ENCODE measurements at places on chromosomes 4 and X. TPM values are rescaled to one million over a fixed set of nuclear protein-coding genes. Genes with fewer than 3 reads are reported as not detected.

Gene PDE6B
- 12.6 TPM for total RNA-seq

Gene BEX1
- 0.84 TPM for total RNA-seq

DNA sequence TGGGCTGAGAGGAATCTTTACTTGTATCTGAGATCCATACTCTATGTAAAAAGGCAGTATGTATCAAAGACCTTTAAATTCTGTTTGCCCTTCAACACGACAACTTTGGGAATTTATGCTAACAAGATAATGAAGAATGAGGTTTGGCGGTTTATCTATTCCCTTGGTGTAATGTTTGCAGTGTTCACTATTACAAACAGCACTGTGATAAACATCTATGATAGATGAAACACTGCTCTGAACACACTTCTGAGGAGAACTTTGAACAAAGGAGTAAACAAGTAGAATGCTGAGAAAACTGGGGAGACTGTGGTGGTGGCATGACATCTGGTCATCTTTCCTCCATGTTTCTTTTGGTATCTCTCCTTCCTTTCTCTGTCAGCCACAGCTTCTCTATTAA lies 126.9 kb downstream of the PDE5A start:
- DNase-seq: no peak

GRCh38 chrX:74446876-74447275 lies 25.6 kb downstream of the SLC16A2 start:
- DNase-seq: no peak

DNA sequence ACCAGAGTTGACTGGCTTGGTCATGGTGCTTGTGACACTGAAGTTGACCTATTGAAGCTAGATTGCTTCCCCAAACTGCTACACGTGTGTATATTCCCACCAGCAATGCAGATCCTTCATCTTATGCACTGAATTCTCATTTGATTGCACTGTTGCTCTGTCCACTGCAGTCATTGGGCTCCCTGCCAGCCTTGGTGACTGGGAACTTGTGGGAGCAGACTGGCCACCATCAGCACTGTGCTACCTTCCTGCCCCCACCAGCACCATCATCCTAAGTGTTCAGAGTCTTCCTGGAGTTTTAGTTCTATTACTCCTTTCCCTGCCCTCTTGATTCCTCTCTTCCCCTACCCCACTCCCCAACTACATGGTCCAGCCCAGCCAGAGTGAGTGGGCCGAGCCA lies 117.7 kb upstream of the PRPS2 start:
- DNase-seq: no peak

GRCh38 chr4:145271194-145271593 lies 90.8 kb upstream of the OTUD4 start:
- DNase-seq: no peak

GRCh38 chr4:152843481-152844090 lies 63.8 kb downstream of the ARFIP1 start:
- no peak for DNase-seq

Gene TAF7L
- not detected for total RNA-seq

DNA sequence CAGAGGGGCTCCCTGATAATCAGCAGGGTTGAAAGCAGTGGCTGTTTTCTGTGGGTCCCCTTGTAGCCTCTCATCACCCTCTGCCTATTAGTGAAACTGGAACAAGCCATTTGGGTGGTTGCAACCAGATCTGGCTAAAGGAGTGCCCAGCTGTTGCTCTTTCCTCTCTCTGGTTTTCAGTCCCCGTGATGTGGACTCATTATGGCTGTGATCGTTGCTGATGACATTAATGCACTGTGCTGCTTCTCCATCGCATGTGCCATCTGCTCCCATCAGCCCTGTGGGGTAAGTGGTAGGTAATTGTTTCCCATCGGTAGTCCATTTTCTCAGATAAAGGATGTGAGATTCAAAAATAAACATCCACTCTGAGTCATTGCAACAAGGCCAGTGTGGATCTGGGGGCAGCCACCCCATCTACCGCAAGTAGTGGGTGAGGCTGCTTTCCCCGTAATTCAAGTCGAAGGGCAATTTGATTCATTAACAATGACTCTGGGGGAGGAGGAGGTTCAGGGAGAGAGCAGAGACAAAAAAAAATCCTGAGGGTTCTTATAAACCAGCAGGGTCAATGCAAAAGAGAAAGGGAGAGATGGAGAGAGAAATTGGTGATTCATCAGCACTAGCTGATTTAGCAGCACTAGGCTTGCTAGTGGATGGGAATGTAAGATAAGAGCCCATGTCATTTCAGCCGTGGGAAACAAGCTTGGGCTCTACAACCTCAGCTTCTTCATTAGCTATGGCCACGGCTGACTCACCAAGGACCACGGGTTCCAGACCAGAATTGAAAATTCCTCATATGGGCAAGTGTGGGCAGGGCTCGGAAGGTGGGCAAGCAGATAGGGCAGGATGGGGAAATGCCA lies 357.8 kb downstream of the MID1IP1 start:
- no peak for DNase-seq

DNA sequence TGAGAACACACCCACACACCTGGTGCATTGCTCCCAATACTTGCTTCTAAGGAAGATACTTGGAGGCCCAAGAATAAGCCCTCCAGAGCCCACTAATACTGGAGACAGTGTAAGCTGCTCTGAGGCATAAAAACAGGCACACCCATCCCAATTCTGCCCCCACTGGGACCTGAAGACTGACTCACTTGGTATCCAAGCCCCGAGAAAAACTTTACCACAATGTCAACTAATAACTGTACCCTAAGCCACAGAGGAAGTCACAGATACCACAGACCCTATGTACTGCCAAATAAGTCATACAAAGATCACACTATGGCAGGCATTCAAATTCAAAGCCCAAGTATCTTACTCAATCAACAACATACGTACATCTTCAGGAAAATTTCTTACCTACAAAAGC lies 398.2 kb upstream of the SPANXN1 start:
- no peak for DNase-seq

DNA sequence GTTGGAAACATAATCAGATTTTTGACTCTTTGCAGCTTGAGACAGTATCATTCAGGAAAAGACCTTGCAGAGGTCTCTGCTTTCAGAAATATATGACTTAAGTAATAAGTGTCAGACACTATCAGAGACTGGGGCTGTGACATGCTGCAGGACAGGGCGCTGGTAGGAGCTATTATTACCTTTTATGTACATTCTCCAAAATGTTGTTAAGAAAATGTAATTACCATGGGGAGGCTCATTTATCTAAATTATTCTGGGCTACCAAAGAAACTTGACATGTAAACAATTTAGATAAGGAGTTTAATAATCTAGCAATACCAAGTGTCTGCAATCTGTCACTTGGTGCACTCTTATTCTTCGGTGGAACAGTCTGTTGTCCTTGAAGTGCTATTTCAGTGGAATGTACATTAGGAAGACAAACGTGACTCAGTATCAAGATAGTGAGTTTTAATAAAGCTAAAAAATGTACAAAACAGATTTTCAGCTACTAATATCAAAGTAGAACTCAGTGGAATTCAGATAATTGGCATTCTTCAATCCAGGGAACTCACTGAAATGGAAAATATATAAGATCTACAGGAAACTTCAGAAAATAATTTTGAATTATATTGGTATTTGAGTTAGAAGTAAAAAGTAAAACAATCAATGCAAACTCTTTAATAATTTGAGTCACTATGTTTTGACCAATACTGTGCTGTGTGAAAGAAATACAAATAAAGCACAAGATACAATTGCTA lies 214.5 kb downstream of the KCNIP4 start:
- no peak for DNase-seq

Gene SLC9A7
- total RNA-seq: 12.4 TPM

Gene SLC6A14
- total RNA-seq: not detected

Gene DRD5
- total RNA-seq: not detected

Gene SLC35A2
- total RNA-seq: 20.8 TPM

DNA sequence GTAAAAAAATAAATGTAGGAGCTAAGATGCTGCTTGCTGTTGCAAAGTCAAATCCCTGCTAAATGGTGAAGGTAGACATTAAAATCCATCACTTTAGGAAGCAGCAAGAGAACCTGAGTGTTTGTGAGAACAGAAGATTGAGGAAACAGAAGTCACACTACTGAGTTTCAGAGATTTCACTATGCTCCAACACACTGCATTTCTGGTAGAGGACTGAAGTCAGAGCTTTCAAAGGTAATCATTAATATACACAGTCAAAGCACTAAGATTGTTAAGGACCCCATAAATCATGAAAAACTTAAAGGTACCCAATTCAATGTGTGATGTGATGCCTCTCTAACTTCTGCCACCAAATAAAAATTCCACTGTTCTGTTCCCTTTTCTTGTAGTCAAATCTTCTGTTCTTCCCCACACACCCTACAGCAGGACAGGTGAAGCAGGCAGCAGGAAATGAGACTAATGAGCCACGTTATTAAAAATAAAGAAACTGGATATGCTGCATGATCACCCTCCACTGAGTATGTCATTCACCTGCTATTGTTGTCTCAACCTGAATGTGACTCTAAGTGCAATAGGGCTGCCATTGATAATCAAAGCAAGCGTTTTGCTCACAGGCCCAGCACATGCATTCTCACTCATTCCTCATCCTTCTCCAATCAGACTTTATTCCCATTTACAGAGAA lies 28.9 kb upstream of the APELA start:
- no peak for DNase-seq

Gene ADGRA3
- 12.0 TPM for total RNA-seq

GRCh38 chr4:2082118-2082517 lies 23.0 kb downstream of the NAT8L start:
- no peak for DNase-seq

DNA sequence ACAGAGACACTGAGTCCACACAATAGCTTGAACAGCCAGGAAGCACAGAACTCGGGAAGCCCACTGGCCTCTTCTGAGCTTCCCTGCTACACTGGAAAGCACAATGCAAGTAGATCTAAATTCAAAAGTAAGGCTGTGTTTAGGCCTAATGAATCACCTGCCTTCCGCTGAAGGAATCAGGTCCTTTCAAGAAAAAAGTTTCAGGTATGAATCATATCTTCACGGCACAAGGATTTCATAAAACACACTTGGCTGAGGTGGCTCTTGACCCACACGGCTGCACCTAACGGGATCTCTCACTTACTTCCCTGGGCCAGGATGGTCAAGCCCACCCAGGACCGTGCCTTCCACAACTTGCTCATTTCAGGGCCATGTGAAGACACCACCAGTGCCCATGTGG lies 59.3 kb downstream of the IRF2 start:
- no peak for DNase-seq

Gene PPP1R2C
- total RNA-seq: not detected

DNA sequence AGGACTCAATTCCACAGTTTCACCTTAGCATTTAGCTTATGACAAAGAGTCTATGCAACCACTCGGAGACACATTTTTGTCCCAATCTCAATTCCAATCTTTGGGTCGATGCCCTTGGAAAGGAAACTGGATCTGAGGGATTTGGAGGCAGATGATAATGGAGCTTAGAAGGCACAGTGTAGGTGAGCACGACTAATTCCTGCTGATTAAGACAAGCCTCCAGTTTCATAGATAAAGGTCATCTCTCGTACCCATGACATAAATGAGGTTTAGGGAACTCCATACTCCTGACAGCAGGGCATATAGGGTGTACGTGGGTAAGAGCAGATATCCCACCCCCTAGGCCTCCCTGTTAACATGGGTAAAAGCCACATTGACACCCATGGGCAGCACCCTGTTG lies 24.4 kb upstream of the ZNF718 start:
- DNase-seq: no peak

Gene NDNF
- not detected for total RNA-seq

- DNase-seq: no peak
These were observed 102.8 kb upstream of the OR13H1 start for GRCh38 chrX:131441033-131441432.

Gene TNMD
- not detected for total RNA-seq

Gene ARR3
- total RNA-seq: not detected

DNA sequence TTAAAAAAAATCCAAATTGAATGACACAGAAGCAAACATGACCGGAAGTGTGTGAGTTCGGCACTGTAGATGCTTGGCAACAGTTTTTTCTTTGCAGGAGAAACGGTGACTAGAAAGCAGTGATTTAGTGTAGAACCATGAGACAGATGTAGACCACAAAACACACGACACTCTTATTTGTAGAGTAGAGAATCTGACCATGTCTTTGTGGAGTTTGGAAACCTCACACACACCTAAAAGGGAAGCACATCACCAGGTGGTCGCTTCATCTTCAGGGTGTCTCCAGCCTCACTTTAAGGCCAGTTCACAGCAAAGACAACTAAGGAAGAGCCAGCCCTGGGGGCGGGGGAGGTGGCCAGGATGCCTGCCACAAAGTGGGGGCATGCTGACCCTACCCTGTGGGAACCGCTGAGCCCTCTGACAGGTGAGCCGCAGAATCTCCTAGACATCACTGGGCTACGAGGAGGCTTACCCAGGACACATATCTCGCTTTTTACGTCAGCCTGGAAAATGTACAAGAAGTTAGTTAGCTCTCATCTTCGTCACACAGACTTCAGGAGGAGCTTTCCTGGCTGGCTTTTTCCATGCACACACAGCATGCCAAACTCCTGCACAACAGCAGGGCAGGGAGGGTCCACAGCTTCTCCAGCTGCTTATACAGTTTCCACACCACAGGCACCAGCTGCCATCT lies 64.4 kb upstream of the PDLIM3 start:
- no peak for DNase-seq

DNA sequence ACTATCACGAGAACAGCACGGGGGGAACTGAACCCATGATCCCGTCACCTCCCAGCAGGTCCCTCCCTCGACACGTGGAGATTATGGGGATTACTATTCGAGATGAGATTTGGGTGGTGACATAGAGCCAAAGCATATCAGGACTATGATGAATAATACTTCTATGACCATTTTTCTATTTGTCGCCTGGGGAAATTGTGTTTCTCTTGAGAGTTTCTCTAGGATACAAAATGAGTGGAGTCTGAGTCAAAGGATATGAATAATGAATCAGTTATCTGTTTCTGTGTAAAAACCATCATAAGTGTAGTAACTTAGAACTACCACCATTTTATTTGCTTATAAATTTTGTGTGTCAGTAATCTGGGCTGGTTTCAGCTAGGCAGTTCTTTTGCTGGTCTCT lies 533.0 kb upstream of the ARX start:
- no peak for DNase-seq

- DNase-seq: no peak
These were observed 833.1 kb upstream of the GRID2 start for GRCh38 chr4:91470671-91471070.

Gene SMARCA1
- total RNA-seq: 0.40 TPM

- DNase-seq: no peak
These were observed 75.4 kb downstream of the ENOX2 start for GRCh38 chrX:130827648-130828047.

Gene XPNPEP2
- 0.12 TPM for total RNA-seq

Gene ENPP6
- 0.45 TPM for total RNA-seq

DNA sequence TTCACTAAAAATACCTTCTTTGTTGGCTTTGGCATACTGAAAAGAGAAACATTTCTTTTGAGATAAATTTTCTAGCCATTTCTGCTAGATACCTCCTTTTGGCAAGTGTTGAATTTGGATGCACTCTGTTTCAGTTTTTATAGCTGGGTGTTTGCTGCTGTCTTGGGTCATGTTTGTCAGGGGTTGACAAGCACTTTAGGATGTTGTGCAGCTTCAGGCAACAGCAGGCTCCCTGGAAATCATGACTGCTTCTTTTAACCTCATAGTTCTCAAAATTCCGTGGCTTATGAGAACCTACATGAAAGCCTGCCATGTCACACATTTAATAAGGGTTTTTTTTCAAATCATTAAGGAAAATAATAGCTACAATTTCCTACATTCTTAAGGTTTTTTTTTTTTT lies 36.7 kb downstream of the CCSER1 start:
- DNase-seq: no peak

Gene CC2D2A
- not detected for total RNA-seq

All from activated naive CD8-positive, alpha-beta T cell treated with anti-CD3 and anti-CD28 coated beads for 36 hours (primary cell).